ENCODE measurements at places on chromosomes 7 and 10.
A peak's percentile ranks its signal among the peaks of the same experiment; 100 is the strongest.

DNA sequence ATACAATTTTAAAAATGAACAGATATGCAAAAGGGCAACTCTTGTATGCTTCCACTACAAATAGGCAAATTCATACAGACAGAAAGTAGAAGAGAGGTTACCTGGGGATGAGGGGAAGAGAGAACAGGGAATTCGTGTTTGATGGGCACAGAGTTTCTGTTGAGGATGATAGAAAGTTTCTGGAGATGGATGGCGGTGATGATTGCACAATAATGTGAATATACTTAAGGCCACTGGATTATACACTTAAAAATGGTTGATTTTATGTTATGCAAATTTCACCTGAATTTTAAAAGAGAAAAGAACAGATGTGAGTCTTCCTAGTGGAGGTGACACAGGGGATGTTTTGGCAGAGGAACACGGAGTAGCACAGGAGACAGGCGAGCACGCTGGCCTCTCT lies 89.3 kb downstream of the TEX36 start:
- DNase-seq, result no peak

- no peak for DNase-seq
These were observed 33.9 kb upstream of the GPAM start for GRCh38 chr10:112217386-112218035.

DNA sequence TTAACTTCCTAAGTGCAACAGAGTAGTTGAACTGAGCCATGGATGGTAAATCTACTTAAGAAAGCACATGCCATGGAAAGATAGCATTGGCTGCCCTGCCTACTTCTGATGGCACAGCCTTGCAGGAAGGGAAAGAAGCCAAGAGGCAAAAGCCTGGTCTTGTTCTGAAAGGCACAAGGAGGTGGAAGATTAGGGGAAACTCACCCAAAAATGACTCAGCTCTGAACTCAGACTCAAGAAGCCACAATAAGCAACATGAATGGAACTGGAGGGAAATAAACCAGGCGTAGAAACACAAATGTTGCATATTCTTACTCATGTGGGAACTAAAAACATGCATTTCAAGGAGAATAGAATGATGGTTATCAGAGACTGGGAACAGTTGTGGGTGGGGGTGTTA lies 20.8 kb upstream of the ALOX5 start:
- no peak for DNase-seq

DNA sequence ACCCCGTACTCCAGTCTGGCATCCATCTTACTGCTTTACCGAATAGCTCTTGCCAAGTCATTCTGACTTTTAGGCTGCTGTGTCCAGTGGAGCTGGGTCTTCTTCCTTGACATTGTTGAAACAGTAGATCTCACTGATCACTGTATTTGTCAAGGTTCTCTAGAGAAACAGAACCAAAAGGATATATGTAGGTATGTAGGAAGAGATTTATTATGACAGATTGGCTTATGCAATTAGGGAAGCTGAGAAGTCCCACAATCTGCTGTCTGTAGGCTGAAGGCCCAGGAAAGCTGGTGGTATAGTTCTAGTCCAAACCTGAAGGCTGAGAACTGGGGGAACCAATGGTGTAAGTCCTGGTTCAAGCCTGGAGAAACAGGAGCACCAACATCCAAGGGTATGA lies 12.1 kb upstream of the PRRT4 start:
- no peak for DNase-seq

DNA sequence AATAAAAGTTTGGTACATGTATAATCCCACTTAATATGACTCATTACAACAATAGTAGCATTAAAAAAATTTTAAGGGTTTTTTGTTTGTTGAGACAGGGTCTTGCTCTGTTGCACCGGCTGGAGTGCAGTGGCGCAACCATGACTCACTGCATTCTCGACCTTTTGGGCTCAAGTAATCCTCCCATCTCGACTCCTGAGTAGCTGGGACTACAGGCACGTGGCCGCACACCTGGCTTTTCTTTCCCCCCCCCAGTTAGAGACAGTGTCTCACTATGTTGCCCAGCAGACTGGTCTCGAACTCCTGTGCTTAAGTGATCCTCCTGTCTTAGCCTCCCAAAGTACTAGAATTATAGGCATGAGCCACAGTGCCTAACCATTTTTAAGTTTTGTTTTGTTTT lies 40.7 kb downstream of the KMT2C start:
- DNase-seq, result no peak

- DNase-seq, result peak; percentile 73
These were observed 65.9 kb downstream of the DGKB start for GRCh38 chr7:14836571-14837189.

GRCh38 chr7:110835218-110835617 lies 255.7 kb upstream of the LRRN3 start:
- no peak for DNase-seq

GRCh38 chr10:59557642-59558041 lies 152.0 kb downstream of the SLC16A9 start:
- no peak for DNase-seq

GRCh38 chr10:119139464-119140067 lies 25.9 kb downstream of the SFXN4 start:
- DNase-seq, result no peak

GRCh38 chr7:131941291-131941690 lies 384.9 kb upstream of the PODXL start:
- DNase-seq, result no peak

- DNase-seq, result no peak
These were observed 12.3 kb upstream of the ACTR3B start for GRCh38 chr7:152747224-152747623.

- no peak for DNase-seq
These were observed 788 bp upstream of the CACNA2D1 start for GRCh38 chr7:82444220-82444909.

GRCh38 chr7:36208997-36209813 lies 56.2 kb downstream of the EEPD1 start:
- DNase-seq, result no peak

GRCh38 chr10:111126077-111126476 lies 49.2 kb downstream of the ADRA2A start:
- peak; percentile 18 for DNase-seq

- DNase-seq, result no peak
These were observed 63.7 kb upstream of the STEAP1B start for GRCh38 chr7:22563621-22564241.

DNA sequence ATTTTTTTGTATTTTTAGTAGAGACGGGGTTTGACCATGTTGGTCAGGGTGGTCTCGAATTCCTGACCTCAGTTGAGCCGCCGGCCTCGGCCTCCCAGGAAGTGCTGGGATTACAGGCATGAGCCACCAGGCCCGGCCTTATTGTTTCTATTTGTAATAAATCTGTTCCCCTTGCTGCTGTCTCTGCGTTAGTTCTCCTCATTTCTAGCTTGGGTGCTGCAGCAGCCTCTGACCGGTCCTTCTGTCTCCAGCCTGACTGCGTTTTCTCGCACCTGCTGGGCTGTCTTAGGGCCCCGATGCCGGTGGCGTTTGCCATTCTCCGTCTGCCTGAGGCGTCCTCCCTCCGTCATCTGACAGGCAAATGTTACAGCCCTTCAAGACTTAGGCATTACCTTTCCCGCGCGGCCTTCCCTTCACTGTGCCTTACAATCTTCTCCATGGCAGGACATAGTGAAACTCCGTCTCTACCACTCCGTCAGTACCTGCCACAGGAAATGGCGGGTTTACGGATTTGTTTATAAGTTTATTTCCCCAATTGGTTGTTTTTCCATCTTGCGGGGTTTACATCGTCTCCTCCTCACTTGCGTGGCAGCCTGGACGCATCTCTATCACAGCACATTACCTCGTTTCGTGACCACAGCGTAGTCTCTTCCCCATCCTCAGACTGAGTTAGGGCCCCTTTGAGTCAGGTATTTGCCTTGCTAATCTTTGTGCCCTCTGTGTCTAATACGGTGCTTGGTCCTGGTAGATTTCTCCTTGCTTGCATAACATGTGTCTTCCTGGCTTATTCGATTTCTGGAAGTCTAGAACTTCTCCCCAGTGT lies 2.3 kb upstream of the GIMAP8 start:
- DNase-seq, result no peak

DNA sequence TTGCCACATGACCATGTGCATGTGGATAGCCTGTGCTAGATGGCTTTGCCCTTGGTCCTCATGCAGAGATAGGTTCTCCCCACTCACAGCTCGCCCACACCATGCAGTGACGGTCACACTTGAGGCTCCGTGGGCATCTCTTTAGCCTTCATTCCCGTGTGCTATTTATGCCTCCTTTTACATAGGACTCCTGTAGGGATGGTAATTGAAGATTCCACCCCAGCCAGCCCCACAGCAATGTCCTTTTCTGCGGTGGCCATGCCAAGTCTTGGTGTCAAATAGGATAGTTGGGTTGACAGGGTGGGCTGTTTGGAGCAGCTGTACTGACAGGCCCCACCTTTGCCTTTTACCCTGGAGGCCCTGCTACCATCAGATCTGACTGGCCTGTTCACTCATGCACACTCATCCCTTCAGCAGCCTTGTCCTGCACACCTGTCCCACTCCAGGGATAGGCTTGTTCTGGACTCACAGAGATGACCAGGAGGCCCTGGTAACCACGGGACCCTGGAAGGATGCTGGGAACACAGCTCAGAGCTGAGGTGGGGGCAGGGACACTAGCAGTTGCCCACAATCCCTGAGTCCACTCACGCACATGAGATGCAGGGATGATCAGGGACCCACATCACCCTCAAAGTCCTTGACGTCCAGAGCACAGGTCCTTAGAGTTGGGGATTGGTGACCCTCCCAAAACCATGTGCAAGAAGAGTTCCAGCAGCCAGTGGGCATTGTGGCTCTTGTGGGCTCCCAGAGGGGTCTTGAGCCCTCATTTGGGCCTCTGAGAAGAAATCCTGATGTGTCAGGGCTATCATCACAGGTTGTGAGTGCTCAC lies 71.2 kb downstream of the ADCY1 start:
- DNase-seq, result no peak

DNA sequence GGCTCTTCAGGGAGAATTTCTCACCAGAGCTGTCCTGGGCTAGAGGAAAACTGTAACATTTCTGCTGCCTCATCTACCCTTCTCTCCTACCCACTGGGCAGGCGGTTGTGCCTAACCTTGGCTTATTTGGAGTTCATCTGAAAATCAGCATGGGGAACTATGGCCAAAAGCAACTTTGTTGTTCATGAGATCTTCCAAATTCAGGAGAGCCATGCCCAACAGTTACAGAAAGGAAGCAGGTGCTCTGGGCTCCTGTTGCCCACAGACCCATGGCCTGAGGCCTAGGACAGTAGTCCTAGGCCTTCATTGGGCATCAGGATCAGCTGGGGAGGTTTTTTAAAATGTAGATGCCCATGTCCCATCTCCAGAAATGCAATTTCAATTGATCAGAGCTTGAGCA lies 85.2 kb downstream of the GRID1 start:
- DNase-seq, result no peak

- DNase-seq, result no peak
These were observed 223.9 kb upstream of the SHH start for GRCh38 chr7:156036153-156036552.

DNA sequence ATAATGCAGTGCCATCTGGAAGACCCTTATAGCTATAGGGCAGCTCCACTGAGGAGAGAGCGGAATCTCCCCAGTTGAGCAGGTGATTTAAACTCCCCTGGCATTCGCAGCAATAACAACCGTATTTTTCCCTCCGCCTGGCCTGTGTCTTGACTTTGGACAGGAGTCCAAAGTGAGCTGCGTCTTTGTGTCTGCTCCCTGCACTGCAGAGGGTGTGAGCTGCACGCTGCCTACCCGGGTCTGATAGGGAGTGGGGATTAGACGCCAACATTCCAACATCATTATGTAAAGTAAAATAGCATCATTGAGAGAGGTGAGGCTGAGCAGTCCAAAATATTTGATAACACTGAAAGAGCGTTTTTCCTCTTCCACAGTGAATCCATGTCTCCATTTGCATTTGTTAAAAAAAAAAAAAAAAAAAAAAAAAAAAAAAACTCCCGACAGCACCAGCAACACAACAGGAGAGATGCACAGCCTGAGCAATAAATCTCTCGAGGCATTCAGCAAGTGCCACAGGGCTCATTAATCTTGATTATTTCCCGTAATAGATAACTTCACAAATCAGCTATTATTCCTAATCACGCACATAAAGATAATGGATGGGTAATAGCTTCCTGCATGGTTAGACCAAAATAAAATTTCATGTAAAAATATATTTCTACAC lies 68.6 kb downstream of the CELF2 start:
- DNase-seq, result no peak

DNA sequence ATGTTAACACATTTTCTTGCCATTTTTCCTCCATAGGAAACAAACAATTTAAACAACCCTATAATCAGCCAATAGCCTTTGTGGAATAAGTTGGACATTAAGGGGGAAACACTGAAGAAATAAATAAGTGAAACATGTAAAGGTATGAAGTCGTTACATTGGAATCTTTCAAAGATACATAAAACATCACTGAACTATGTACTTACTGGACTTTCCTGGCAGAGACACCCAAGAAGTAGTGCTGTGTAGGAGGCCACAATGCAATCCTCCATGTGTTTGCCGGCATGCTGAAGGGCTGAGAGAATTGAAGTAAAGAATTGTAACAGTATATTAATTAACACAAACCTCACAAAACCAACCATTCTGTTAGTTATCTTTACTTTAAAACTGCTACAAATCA lies 76.5 kb upstream of the GRID1 start:
- DNase-seq, result no peak

DNA sequence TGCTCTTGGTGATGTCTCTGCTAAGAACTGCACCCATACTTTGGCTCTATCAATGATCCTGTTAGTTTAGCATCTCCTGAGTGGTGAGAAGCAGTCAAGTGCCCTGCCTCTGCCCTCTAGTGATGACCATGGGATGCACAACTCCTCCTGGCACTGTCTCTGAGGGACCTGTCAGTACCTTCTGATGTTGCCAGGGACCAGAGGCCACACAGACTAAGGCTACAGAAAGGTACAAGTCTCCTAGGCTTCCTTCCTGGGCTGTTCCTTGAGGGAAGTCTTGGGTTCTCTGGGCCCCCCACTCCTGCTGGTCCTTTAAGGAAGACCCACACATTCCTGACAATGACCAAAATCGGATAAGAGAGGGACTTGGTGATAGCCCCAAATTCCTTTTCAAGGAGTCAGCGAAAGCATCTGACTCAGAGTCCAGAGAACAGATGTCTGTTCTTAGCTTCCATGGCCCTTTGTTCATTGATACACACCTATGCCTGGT lies 15.3 kb downstream of the NKX2-3 start:
- DNase-seq, result peak; percentile 53

DNA sequence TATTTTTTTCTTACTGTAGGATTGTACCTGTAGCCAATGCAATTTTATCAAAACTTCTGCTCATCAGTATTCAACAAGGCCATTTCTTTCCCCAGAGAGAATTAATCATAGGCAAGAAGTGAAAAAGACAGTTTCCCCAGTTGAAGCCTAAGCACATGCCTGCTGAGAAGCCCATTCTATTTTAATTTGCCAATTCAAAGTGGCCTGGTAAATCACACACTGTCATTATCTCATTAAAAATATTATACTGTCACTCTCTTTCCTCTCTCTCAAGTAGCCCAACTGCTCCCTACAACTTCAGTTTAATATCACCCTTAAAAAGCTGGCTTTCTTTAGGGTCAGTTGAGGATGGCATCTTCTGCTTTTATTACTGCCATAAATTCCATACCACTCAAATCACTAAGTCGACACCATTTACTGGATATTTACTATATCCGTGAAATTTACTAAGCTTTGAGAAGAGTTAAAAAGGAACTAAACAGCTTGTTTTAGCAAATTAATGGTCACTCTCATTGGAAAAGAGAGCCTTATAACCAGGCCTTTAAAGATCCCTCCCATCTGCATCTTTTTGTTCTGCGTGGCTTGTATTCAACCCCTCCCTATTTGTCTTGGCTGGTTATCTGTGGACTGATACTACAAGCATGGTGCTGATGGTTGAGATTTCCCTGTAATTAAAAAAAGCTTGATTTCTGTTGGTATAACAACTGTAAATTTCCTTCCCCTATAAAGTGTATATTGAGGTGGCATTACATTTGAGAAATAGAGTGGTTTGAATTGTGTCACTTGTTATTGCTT lies 30.6 kb downstream of the COL28A1 start:
- no peak for DNase-seq
